ENCODE measurements at places on chromosomes 3 and 15.
A peak's percentile ranks its signal among the peaks of the same experiment; 100 is the strongest.

GRCh38 chr3:123025642-123026521 lies 1.7 kb downstream of the SEMA5B start:
- DNase-seq = no peak

DNA sequence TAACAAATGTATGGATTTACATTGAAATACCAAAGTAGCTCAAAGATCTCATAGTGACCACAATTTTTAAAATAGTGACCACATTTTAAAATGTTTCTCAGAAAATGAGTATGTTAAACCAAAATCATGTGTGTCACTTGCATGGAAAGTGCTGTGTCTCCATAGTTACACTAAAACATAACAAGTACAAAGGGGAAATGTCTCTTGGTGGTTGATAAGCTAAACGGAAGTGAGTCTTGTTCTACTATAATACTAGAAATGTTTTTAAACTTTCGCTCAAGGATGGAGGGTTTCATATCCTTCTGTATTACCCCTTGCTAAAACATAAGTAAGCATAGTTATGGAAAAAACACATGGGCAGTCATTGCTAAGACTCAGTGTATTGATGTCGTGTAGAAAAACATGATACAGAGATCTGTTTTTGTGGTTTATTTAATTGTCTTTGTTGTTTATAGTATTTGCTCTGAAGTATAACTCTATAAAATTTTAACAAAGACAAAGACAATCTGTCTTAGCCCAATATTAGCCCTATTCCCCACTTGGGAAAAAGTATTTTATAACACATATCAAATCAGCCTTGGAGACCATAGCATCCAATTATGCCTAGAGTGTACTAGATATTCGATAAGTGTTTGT lies 27.0 kb upstream of the DENND4A start:
- no peak for DNase-seq

DNA sequence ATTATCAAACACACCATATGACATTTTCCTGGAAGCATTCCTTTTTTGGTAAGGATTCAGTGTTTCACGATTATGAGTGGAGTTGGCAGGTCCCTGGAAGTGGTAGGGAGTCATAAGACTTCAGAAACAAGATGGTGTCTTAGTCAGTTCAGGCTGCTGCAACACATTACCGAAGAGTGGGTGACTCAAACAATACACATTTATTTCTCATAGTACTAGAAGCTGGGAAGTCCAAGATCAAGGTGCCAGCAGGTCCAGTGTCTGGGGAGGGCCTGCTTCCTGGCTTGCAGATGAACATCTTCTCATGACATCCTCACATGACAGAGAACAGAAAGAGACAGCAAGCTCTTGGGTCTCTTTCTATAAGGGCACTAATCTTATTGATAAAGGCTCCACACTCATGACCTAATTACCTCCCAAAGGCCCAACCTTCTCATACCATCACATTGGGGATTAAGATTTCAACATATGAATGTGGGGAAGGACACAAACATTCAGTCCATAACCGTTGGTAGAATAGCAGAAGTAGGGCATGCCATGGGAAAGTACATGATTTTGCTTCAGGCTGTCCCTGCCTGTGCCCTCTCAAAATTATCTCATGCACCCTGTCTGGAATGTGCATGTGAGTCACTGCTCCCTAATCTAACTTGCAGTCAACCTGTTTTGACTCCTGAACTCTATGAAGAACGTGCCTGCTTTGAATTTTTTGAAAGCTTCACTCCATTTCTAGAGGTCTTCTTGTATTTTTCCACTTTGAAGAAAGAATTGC lies 72.5 kb downstream of the GTPBP8 start:
- no peak for DNase-seq

DNA sequence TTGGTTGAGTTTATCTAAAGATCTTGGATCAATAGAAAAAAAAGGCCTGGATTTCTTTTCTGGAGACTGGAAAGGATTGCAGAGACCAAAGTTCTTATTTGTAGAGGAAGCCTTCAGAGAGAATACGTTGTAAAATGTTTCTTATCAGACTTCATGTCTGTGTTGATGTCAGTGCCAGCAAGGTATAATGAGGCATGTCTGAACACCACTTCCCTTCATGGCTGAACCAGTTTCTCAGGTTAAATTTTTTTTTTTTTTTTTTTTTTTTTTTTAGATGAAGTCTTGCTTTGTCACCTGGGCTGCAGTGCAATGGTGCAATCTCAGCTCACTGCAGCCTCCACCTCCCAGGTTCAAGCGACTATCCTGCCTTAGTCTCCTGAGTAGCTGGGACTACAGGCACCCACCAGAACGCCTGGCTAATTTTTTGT lies 17.8 kb upstream of the ZNF774 start:
- DNase-seq = no peak

DNA sequence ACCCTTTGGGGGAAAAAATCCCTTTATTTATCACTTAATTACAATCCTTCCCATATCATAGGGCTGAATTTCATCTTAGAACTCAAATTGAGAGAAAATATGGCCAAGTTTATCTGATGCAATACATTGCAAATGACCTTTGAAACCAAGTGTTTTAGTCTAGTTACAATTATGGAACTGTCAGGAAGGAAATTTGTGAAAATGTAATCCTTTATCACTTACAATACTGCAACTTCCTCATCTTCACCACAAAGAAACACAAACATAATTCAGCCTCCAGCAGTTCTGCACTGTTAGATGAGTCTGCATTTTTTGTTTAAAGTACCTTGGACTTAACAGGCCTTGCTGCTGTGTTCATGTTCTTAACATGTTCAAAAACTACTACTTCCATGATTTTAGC lies 4.6 kb downstream of the CCPG1 start:
- DNase-seq = no peak

DNA sequence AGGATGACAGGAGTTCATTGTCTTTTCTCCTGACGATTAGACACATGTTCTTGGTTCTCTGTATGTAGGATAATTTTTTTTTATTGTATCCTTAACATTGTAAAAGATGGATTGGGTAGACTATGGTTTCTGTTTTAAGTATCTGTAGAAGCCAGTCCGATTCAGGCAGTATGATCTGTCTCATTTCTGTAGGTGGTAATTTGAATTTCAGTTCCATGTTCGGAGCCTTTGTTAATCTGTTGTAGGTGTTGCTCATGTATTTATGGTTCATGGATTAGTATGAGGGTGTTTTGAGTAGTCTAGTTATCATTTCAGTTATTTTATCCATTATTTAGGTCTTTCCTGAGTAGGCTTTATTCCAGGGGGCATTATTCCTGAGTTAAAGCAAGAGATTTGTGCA lies 32.4 kb upstream of the MME start:
- DNase-seq = no peak

DNA sequence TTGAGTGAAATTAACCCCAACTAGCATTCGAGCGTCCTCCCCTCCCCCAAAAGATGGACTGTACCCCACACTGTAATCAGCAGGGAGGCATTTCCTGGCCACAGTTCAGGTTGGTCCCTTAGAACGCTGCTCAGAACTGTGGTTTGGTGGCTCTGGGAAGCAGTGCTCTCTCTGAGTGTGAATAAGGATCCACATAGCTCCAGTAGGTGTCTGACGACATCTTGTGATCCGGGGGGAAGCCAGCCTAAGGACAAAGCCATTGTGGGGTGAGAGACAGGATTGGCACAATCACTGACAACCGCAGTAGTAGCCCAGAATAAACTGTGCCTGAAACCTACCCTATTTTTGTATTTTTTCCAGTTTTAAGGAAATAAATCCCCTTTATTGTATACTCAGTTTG lies 125.3 kb downstream of the IGF1R start:
- DNase-seq = no peak

GRCh38 chr3:126201168-126201567 lies 20.8 kb upstream of the ALDH1L1 start:
- DNase-seq = no peak

GRCh38 chr15:64562003-64562640 lies 101.7 kb downstream of the ZNF609 start:
- no peak for DNase-seq

DNA sequence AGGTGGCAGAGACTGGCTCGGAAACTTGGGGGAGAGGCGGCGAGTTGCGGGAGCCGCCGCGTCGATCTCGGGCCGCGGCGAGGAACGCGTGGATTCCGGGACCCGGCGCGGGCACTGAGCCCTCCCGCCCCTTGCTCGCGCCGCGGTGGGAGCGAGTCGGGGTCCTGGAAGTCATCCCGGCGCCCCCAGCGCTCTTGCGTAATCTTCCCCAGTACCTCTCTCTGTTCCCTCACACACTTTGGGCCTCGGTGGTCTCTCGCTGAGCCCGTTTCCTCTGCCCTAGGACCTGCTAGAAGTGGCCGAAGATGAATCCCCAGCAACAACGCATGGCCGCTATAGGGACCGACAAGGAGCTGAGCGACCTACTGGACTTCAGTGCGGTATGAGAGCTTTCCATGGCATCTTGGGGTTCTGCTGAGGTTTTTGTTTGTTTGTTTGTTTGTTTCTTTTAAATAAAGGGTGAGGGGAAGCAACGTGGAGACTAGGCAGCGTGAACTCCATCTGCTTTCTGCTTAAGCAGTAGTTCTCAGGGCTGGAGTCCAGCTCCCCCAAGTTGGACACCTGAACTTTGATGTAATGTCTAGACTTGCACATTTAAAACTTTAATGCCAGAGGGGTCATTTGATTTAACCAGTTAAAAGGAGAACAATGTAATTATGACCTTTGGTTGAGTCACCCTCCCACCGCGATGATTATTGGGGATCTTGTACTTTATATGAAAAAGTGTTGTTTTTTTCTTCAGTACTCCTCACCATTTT lies 1.3 kb downstream of the TCF12 start:
- DNase-seq = peak; percentile 16

DNA sequence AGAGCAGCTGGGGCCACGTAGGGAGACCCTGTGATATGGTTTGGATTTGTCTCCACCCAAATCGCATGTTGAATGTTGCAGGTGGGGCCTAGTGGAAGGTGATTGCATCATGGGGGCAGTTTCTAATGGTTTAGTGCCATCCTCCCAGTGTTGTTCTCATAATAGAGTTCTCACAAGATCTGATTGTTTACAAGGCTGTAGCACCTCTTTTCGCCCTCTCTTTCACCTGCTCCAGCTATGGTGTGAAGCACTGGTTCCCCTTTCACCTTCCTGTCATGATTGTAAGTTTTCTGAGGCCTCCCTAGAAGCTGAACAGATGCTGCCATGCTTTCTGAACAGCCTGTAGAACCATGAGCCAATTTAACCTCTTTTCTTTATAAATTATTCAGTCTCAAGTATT lies 198.9 kb upstream of the CBLB start:
- no peak for DNase-seq

GRCh38 chr15:80984856-80985255 lies 4.8 kb downstream of the MESD start:
- no peak for DNase-seq

DNA sequence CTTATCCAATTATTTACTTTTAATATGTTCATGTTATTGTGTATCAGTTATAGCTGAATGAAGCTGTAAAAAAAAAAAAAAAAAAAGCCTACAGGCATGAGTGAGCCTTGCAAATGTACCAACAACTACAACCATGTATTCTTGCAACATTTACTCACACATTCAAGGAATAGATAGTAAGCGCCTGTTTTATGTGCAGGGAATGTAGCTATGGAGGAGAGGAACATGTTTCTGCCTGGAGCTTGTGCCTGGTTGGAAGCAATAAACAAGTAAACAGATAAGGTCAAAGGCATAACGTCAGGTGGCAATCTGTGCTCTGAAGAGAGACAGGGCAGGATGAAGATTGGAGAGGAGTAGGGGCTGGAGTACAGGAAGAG lies 111.2 kb downstream of the DNAJB8 start:
- DNase-seq = no peak

DNA sequence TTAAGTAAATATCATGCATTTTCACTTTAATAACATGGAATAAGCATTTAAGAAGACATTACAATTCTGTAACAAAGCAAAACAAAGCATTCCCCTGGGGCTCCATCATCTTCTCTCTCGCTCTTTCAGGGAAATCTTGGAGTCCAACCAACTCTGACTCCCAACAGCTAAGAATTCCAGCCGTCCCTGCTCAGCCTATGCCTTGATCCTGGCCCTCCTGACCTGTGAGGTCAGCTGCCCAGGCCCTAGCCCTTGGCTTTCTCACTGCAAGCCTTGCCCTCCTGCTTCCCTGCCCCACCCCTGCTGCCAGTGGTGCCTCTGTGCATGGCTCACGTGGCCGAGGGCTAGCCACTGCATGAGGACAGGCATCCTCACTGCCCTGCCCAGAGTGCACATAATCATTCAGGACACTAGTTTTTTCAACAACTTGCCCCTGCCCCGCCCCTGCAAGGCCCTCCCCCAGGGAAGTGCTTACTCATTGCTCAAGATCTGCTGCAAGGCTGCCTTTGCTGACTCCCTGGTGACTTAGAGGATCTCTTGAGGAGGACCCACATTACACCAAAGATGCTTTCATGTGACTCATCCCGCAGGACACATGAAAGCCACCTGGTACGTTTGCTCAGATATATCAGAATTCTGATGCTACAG lies 37.6 kb downstream of the MTMR10 start:
- peak; percentile 30 for DNase-seq

DNA sequence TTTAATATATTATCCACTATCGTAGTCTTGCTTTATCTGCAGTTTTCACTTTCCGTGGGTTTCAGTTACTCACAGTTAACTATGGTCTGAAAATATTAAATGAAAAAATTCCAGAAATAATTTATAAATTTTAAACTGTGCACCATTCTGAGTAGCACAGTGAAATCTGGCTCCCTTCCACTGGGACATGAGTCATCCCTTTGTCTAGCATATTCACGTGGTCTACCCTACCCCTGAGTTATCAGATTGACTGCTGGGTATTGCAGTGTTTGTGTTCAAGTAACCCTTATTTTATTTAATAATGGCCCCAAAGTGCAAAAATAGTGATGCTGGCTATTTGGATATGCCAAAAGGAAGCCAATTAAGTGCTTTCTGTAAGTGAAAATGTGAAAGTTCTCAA lies 539.5 kb upstream of the AGTR1 start:
- no peak for DNase-seq

DNA sequence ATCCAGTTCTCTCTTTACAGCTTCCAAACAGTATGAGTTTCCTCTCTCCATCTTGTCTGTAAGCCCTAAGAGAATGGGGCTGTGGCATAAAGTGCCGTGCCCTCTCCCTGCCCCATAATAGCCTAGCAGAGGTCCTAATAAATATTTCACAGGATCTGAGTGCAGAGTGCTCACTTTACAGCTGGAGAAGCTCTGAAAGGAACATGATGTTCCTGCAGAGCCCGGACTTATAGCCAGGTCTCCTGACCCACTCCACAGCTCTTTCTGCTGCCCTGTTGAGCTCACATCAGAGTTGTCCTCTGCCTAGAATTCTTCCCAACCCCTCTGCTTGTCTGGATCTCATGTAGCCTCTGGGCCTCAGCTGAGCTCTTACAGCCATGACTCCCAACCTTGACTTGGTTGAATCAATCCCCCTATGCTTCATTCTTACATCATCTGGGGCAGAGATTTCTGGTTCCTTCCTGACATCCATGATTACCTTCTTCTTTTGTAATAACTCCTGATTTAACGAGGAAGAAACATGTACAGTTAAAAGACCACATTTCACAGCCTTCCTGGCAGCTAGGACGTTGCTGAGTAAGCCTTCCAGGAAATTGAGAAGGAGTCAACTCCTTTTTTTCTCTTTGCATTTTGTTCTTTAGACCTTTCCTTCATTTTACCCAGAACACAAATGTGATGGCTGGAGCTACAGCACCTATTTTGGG lies 135.3 kb downstream of the RPLP1 start:
- DNase-seq = no peak

Measured in gastrocnemius medialis (tissue), 4 donors.